ENCODE measurements at places on chromosomes 6 and 20. TPM values are rescaled to one million over a fixed set of nuclear protein-coding genes. Genes with fewer than 3 reads are reported as not detected.

The CALHM6 gene
- total RNA-seq: 3.8 TPM

The PGC gene
- total RNA-seq: not detected

The GPLD1 gene
- 2.7 TPM for total RNA-seq

DNA sequence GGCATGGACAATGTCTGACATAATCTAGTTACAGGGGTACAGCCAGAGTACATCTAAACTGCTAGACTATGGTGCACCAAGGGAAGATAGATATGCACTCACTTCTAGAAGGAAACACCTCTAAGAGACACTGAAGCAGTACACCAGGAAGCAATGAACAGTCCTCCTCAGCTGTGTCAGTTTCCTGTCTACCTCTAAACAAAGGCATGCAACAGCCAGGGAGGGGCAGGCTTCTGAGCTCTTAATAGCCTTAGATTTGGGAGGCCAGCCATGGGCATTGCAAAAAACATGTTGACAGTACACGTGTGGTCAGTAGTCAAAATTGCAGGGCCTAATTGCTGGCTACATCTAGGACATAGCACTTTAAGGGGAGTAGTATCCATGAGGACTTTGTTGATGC lies 21.4 kb downstream of the CRYBG1 start:
- no peaks in the 10 kb centered on the region for H3K27me3 ChIP-seq
- no peaks in the 10 kb centered on the region for H3K4me1 ChIP-seq
- H3K36me3 ChIP-seq: no peaks in the 10 kb centered on the region
- no peak for DNase-seq
- no peak overlapping the region for H3K4me3 ChIP-seq

- H3K36me3 ChIP-seq: no peaks in the 10 kb centered on the region
- no peak overlapping the region for H3K27ac ChIP-seq
- no peaks in the 10 kb centered on the region for H3K4me1 ChIP-seq
Measured at GRCh38 chr20:15609921-15610320, 963.3 kb downstream of the KIF16B start.
